ENCODE measurements at places on chromosomes 6 and 20.

- DNase-seq: no peak
Observed at GRCh38 chr20:33583143-33583542, 79.0 kb upstream of the C20orf144 start.

DNA sequence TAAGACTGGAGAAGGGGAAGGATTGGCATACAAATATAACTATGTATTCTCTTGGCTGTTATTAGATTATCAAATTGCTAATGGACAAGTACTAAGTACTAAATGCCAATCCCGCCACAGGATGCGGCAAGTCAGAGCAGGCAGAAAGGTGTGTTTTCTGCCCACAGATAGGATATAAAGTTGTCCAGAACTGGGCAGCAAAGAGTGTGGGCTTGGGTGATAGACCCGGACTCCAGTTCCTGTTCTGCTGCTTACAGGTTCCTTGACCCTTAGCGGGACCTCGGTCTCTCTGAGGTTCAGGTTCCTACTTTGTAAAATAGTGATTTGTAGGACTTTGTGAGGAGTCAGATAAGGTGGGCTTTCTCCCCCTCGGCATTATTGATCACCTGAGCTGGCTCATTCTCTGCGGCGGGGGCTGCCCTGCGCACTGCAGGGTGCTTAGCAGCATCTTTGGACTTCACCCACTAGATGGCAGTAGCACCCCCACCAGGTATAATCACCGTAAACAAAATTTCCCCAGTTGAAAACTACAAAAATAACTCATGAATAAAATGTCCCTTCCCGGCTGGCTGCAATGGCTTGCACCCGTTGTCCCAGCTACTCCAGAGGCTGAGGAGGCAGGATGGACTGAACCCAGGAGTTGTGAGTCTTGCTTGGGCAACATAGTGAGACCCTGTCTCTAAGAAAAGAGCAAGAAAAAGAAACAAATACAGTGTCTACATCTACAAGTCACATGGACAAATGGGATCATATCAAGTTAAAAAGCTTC, 193.1 kb downstream of the DOK5 start:
- no peak for DNase-seq

- DNase-seq: no peak
Observed at GRCh38 chr20:23451956-23452487, 654 bp downstream of the CST11 start.

- DNase-seq: no peak
Observed at GRCh38 chr20:34524426-34524825, 8.2 kb downstream of the DYNLRB1 start.

DNA sequence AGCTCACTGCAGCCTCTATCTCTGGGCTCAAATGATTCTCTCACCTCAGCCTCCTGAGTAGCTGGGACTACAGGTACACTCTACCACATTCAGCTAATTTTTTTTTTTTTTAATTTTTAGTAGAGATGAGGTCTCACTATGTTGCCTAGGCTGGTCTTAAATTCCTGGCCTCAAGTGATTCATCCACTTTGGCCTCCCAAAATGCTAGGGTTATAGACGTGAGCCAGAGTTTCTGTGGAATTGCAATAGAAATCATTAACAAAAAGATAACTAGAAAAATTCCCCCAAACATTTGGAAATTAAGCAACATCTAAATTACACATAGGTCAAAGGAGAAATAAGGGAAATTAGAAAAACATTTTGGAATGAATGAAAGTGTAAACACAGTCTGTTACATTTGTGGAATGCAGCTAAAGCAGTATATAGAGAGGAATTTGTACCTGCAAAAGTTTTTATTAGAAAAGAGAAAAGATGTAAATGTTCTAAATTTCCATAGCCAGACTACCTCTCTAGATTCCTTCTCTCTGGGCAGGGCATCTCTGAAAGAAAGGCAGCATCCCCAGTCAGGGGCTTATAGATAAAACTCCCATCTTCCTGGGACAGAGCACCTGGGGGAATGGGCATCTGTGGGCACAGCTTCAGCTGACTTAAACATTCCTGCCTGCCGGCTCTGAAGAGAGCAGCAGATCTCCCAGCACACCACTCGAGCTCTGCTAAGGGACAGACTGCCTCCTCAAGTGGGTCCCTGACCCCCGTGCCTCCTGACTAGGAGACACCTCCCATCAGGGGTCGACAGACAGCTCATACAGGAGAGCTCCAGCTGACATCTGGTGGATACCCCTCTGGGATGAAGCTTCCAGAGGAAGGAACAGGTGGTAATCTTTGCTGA, 51.3 kb downstream of the ATRN start:
- no peak for DNase-seq

- no peak for DNase-seq
Observed at GRCh38 chr6:25477006-25477590, 174.9 kb upstream of the SCGN start.

GRCh38 chr20:32971703-32972161, 32.5 kb downstream of the SUN5 start:
- no peak for DNase-seq

GRCh38 chr20:9294041-9294440, 220.3 kb upstream of the LAMP5 start:
- DNase-seq: no peak

Data from effector memory CD4-positive, alpha-beta T cell (primary cell).